Right kidney (tissue), 9 donors: ENCODE measurements at places on chromosomes 16 and 17.

GRCh38 chr17:64635647-64636305 is 26.3 kb downstream of the SMURF2 start:
- DNase-seq = no peak

GRCh38 chr16:88358023-88358420 is 24.7 kb upstream of the ZNF469 start:
- DNase-seq = no peak

- DNase-seq = no peak
These were observed 39.0 kb downstream of the NLRP1 start for GRCh38 chr17:5545051-5545987.

DNA sequence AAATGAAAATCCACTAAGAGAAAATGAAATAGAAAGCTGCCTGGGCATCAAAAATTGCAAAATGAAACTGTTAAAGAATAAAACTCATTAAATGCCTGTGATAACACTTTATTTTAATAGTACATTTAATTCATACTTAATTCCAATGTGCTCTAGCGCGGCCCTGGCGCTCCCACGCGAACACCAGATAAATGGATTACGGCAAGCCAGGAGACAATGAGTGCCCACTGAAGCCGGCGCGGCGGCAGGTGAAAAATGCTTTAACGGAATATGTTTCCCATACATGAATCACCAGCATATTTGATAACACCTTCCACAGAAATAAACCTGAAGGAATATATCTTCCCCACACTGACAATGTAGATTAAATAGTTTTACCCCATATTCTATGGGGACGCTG is 245.5 kb downstream of the RBFOX3 start:
- DNase-seq = no peak

GRCh38 chr16:65445313-65446260 is 323.7 kb upstream of the CDH11 start:
- DNase-seq = no peak

DNA sequence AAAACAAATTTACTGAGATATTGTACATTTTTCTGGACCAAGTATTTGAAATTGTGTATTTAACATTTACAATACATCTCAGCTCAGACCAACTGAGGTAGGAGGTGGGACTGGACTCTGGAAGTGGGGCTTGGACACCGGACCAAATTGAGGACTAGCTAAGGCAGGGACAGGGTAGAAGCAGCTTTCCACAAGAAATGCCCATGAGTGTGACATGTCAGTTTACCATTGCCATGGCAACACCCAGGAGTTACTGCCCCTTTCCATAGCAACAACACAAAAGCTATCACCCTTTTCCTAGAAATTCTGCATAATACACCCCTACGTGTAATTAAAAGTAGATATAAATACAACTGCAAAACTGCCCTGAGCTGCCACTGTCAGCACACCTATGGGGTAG is 191.5 kb upstream of the ASIC2 start:
- no peak for DNase-seq

DNA sequence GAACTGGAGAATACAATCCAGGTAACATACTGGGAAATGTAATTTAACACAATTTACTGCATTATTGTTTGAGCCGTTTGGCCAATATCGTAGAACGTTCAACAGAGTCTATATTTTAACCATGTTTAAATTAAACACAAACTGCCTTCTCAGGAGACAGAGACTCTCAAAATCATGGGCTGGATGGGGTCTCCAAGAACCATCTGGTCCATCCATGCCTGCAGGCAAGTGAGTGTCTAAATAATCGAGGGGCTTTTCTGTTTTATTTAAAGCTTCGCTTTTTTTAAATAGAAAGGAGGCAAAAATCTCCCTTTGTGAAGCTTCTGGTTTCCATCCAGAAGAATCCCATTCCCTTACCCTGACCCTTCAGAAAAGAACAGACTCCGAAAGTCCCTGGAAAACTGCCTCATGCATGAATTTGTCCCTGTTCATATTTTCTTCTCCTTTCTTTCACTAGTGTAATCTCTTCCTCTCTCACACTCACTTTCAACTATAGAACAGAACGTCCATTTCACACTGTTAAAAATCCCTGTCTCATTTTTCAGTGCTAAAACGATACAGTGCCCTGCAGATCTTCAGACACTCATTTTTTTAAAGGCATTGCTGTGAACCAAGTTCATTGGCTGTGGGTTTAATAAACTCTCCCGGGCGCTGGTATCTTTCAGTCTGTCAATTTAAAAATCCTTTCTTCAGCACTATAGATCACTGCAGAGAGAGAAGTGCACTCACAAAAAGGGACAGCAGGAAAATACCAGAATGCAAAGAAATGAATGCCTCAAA is 111.4 kb upstream of the TOM1L1 start:
- DNase-seq = no peak
